ENCODE measurements at places on chromosomes 6 and 20.
A peak's percentile ranks its signal among the peaks of the same experiment; 100 is the strongest.

DNA sequence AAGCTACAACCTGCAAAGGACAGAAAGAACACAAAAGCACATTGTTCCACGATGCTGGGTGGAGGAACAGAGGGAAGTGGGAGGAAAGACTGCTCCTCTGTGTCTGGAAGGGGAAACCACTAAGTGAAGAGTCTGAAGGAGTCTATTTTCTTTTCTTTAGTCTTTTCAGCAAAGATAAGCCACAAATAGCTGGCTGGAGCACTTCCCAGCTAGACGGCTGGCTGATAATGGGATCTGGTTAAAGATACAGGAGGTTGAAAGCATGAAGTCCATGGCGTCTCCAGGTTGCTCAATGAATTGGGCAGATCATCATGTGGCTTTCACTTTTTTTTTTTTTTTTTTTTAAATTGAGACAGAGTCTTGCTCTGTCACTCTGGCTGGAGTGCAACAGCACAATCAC is 154.0 kb upstream of the KCNG1 start:
- no peak for DNase-seq

- DNase-seq, result no peak
Observed at GRCh38 chr6:33147807-33148666, 44.2 kb downstream of the COL11A2 start.

GRCh38 chr6:11224252-11224965 is 8.1 kb downstream of the NEDD9 start:
- DNase-seq, result no peak

DNA sequence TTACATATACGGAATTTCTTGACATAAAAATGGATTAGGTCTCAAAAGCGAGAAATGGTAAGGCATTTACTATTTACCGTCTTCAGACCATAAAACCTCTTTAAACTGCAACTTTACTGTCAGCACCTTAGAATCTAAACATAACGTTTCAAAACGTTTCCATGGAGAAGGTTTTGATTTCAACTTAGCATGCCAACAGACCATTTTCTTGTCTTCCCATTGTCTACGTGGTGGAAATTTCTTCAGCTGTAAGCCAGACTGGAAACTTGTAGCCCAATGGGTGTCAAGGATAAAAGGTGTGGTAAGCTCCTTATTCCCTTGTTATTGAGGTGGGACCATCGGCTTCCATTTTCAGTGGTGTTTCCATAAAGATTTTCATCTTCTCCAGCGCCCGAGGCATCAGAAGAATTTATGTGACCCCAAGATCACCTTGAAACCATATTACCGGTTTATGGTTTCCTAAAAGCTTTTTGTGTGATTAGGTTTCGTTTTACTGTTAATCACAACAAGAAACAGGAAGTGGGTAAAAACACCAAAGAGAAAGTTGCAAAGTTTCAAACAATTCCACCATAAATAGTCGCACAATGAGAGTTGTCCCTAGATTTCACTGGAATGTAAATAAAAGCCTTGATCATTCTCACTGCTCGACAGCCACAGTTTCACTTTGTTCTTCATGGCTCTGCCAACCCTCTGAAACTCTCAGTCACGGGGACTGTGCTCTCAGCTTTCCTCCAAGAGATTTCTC is 63.0 kb upstream of the CD2AP start:
- no peak for DNase-seq

DNA sequence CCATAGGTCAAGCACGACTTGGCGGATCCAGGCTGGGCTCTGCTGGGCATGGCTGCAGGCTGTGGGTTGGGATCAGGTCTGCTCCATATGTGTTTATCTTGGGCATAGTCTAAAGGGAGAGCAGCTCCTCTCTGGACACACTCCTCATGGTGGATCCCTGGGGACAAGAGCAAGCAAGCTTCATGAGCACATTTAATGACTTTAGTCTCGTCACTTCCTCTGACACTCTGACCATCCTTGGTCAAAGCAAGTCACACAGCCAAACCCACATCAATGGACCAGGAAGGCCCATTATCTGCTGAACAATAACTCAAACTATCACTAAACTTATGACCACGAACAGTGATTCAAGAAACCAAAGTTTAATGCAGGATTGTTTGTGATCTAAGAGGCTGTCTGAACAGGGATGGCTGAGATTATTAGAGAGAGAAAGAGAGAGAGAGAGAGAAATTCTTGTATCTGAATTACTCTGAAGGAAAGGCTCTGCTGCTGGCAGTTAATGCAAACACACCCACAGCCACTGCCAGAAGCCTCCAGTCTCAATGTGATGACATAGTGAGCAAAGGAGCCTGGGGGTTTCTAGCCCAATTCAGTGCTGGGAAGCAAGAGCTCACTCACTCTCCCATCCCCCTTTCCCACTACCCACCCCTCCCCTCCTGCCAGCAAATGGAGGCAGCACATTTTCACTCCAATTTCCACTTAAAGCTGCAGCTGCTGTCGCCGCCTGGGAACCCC is 490.2 kb upstream of the SULF2 start:
- DNase-seq, result no peak

DNA sequence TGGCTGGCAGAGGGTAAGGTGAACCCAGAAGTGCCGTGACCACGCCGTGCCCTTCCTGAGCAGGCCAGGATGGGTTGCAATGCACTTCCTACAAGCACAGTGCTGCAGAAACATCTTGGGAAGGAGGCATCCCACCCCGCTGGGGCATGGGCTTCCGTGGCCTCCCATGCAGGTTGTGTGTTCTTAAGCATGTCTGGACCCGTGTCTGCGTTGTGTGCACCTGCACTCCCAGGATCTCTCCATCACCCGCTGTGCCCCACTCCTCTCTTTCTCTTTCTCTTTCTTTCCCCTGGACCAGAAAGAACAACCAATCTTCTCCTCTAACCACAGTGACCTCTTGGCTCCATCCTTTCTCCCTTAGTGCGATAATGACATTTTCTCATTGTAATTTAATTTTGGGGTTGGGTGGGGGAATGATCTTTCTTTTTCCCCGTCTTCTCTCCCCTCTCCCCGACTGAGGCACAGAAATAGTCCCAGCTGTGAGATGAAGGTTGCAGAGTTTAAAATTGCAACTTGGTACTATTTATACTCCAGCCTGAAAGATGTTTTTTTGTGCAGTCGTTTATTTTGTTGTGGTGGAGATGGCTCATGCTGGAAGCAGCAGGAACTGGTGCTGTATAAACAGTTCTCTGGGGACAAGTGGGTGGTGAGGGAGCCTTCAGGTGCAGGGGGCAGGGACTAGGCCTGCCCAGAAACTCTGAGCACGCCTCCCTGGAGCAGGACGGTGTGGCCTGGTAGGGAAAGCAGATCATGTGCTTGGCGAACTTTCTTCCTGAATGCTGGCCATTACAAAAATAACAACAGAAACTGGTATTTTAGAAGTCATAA is 20.5 kb downstream of the BCAS4 start:
- no peak for DNase-seq

GRCh38 chr20:56360133-56360907 is 1.5 kb downstream of the FAM210B start:
- no peak for DNase-seq

- peak; percentile 52 for DNase-seq
Observed at GRCh38 chr6:43506667-43507471, 3.3 kb downstream of the LRRC73 start.

GRCh38 chr6:87905101-87905641 is 142.5 kb upstream of the SPACA1 start:
- DNase-seq, result no peak

DNA sequence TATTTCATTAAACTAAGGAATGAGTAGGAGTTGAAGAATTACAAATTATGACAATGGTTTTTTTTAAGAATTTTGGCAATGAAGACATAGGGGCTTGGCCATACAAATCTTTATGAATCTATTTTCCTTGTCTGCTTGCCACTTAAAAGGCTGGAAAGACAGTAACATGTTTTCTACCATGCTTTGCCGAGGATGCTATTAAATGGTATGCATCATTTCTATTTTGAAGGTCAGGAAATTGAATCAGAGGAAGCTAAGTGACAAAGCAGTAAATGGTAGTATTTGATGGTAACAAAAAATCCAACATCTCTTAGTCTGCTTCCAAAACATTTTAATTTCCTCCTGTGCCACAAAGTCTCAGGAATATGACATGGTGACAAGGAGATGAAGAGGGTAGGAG is 287.2 kb downstream of the RFPL4B start:
- no peak for DNase-seq
